Stimulated activated CD8-positive, alpha-beta memory T cell treated with anti-CD3 and anti-CD28 coated beads, Interleukin-2, amount 100 ng/mL, for 1 hour (primary cell): ENCODE measurements at places on chromosomes 11 and 22.
A peak's percentile ranks its signal among the peaks of the same experiment; 100 is the strongest.

DNA sequence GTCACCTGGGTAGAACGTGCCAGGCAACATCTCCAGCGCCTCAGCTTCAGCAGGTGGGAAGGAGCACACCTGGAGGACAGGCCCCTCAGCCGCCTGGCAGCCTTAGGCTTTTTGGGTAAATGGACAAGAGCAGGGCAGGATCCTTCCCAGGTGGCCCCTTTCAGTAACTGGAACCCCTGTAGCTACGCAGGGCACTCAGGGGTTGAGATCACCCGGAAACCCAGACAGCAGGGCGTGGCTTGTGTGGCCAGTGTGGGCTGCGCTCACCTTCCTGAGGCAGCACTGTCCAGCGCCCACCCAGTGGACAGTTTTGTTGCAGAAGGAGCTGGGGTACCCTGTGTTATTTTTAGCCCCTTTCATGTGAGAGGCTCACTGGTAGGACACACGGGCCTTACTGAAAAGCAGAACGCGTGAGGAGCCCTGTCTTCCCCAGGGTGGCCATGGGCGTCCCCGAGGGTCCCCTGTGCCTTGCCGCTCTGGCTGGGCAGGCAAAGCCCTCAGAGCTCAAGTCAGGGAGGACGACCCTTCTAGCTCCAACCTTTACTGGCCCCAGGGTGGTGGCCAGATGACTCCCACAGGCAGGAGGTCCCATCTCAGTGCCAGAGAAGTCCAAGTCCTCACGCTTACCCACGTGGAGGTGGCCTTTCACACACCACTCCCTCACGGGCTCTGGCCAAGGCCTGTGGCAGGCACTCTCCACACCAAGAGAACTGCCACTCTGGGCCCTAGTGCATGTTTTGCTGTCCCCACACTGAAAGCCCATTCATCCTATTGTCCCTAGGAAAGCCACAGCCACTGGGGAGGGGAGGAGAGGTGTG, 75.8 kb downstream of the CTTN start:
- DNase-seq = no peak

DNA sequence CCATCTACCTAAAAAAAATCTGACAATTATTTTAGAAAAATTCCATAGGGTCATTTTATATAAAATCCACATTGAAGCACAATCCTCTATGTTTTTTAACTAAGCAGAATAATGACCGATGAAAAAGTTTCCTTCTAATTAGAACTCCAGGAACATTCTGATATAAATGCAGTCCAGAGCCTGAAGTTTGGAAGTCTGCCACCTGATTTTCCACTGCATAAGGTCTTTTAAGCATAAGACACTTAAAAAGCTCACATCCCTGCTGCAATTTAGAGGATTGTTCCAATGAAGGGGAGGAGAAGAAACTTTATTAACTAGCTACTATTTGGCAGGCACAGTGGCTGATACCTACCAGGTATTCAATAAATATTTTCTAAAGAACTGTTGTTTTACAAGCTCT, 570.3 kb upstream of the ANO5 start:
- DNase-seq = no peak

GRCh38 chr11:1994121-1994520, 3.5 kb downstream of the H19 start:
- no peak for DNase-seq

GRCh38 chr22:38564669-38565068, 5.3 kb downstream of the DMC1 start:
- DNase-seq = no peak

- no peak for DNase-seq
Observed at GRCh38 chr11:96459751-96460150, 69.9 kb downstream of the JRKL start.

DNA sequence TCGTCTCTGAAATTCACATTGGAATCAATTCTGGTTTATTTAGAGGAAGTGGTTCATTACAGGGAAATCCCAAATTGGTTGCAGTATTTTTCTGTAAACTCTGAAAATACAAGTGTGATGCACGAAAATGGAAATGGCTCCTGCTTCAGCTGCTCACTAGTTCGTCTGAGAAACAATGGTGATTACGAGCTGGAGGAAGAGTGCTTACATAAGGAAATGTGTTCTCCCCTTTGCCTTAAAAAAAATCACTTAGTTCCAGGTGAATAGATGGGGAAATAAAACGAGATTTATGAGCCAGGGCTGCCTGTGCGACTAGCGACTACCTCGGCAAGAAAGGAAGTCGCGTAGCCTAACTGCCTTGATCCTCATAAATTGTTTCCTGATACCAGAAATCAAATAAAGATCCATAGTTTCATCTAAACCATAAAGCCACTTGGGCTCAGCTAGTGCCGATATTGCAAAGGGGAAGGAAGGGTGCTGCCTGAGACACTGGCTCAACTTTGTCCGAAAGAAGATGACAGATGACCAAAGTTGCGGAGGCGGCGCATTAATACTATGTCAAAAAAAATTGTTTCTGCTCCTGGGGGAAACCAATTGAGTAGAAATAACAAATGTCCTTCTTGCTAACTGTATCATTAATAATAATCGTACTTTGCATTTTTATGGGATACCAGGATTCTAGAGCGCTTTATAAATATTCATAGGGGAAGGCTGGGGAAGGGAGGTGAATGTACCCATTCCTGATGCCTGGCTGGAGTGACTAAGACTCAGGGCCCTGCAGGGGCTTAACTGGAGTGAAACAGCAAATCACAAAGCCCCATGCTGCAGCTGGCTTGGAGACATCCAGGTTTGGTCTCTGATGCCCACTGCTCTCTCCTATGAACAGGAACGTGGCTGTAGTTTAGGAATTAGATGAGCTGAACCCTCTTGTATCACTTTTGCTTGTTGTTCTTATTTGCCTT, 185.7 kb downstream of the BLID start:
- no peak for DNase-seq

DNA sequence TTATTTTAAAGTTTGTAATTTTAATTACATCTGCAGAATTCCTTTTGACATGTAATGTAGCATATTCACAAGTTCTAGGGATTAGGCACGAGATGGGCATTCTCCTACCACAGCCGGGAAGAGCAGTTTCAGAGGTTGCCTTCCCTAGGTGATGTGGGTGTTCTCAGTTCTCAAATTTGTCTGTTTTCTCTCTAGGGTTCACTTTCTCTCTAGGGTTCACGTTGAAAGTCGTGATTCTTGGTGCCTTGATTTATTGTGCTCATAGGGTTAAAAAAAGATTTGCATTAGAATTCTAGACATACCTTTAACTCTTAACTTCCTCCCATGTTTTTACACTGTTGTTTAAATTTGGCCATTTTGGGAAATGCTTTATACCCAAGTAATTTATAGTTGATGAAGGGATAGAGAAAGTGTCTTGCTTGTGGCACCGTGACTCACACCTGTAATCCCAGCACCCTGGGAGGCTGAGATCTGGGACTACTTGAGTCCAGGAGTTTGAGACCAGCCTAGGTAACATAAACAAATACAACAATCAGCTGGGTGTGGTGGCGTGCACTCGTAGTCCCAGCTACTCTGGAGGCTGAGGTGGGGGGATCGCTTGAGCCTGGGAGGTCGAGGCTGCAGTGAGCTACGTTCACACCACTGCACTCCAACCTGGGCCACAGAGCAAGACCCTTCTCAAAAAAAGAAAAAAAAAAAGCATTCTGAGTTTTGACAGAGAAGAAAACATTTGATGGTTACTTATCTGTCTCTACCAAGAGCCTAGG, 3.6 kb downstream of the MED15 start:
- DNase-seq = no peak

- no peak for DNase-seq
Observed at GRCh38 chr11:65496304-65497140, 2.3 kb upstream of the MALAT1 start.

- DNase-seq = no peak
Observed at GRCh38 chr11:65204646-65205601, 23.2 kb downstream of the CAPN1 start.

- no peak for DNase-seq
Observed at GRCh38 chr22:38238519-38239071, 34.2 kb downstream of the TMEM184B start.

- no peak for DNase-seq
Observed at GRCh38 chr11:57674251-57674650, 6.3 kb downstream of the ZDHHC5 start.

DNA sequence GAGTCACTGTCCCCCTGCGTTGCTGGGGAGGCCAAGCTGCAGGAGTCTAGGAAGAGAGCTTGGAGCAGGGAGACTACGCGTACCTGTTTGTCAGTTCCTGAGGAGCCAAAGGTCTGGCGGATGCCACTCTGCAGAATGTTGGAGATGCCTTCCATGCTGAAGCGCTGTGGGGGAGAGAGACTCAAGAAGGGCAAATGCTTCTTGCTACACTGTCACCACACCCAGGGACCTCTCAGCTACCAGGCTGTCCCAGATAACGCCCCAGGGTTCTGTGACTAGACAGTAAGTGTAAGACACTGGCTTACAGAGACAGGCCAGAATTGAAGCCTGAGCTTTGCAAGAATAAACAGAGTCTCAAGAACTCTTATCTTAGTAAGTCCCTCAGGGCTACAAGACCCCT, 42.0 kb downstream of the FEZ1 start:
- DNase-seq = no peak

DNA sequence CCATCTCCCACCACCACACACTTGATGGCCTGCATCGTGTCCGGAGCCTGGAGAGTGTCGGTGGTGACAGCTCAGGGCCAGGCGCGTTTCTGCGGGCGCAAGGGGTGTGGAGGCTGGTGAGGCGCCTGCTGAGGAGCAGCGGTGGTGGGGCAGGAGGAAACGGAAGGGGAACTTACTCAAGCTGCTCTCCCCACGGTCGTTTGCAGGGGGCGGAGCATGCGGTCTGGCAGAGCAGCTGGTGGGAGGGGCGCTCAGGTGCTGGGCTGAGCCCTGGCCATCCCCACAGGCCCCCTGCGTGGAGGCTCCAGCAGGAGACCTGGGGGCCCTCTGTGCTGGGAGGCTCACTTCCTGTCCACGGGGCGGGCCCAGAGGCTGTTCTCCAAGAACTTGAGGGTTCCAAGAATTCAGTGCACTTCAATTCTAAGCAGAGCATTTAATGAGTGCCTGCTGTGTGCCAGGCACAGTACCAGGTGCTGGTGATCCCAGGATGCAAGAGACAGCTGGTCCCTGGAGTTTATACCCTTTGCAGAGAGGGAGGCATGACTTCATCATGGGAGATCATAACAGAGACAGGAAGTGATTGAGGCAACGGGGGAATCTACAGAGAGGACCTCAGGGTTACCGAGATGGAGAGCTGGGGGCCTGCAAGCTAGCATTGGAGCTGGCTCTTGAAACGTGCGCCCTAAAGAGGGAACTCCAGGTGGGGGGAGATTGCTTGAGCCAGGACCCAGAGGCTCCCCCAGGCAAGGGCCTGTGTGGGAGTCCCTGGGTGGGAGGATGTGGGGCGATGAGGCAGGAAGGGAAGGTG, at the start of gene RAC2:
Gene RAC2, minus strand, starts transcription at position 156 of the 808 bp plus-strand sequence. Its CDS starts 121 bp downstream, at position 35.
- peak; percentile 82 for DNase-seq
